GF-D8 (cell line): ENCODE measurements at places on chromosomes 7 and 10.

GRCh38 chr10:130463876-130464364, 327.7 kb downstream of the GLRX3 start:
- DNase-seq: no peak

- no peak for DNase-seq
These were observed 753 bp downstream of the CAMK2B start for GRCh38 chr7:44324481-44325200.

DNA sequence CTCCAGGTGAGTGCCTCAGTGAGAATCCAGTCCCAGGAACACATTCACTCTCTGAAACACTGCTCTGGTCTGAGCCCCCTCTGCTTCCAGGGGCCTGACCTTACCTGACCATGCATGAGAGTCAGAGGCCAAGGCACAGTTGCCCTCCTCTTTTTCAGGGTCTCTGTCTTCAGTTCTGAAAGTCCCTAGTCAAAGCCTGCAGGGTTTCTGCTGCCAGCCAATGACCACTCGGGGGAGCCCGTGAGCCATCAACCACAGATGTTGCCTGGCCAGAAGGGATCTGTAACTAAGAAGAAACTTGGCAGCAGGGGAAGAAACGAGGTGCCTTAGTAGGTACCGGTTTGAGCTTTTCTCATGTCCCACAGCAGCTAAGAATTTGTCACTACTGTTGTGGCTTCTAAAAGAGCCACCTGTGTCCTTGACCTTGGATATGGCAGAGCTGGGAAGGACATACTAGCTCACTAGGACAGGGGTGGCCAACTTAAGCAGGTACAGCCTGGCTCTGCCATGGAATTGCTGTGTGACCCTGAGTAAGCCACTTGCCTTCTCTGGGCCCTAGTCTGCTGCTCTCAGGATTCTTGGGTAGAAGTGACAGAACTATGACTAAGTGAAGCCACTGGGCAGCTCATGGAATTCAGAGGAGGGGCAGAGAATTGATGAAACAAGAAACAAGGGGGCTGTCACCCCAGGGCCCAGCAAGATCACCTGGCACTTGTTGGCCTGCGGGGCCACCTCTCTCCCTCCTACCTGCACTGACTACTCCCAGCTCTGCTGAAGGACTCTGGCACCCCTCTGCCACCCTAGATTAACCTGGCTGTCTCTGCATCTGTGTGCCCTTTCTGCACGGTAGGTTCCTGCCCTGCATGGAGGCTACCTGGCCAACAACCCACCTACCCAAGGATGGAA, 83.8 kb upstream of the GPR26 start:
- no peak for DNase-seq

GRCh38 chr7:54814401-54814800, 55.4 kb upstream of the SEC61G start:
- DNase-seq: no peak

GRCh38 chr10:8150401-8150905, 96.0 kb downstream of the GATA3 start:
- no peak for DNase-seq

- no peak for DNase-seq
These were observed 237.7 kb downstream of the FANK1 start for GRCh38 chr10:126133906-126134656.

DNA sequence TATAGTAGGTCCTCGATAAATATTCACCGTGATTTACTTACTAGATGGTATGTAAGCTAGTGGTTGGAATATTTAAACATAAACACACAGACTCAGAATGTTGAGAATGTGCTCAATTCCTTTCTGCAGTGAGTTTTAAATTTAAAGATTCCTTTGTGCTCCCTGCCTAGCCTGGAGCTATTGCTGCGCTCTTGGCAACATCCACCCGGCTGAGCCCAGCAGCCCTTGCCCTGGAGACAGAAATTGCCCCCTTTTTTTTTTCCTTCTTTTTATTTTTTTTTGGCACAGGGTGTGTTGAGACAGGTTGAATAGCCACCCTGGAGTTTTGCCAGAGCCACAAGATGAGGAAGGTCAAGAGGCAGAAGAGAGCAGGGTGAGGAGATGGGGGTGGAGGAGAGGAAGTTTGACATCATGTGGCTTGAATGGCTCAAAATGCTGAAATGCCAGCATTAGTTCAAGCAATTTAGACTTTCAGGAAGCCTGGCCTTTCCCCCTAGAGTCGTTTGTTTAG, 180.8 kb downstream of the PRKCQ start:
- peak; percentile 77 for DNase-seq

GRCh38 chr10:103843854-103844570, 11.4 kb downstream of the SH3PXD2A start:
- no peak for DNase-seq
